ENCODE measurements at places on chromosomes 5 and 9.

GRCh38 chr9:133600739-133601138, 8.4 kb downstream of the FAM163B start:
- DNase-seq, result no peak

DNA sequence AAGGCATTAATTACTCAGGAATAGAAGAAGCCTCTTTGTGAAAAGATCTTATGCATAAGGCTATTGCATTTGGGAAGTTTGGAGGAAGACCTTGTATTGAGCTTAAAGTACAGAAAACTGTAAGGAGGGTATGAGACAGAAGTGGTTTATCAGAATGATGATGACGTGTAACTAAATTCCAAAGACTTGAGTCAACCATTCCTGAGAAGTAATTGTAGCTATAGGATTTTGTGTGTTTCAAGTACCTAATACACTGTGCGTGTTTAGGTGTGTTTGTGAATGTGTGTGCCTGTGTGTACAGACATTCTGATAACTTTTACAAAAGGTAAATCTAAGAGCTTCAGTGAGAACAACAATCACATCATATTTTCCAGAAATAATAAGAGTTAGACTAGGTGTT, 46.5 kb upstream of the IRX2 start:
- DNase-seq, result no peak

GRCh38 chr5:36552651-36553393, 53.6 kb upstream of the SLC1A3 start:
- DNase-seq, result no peak

DNA sequence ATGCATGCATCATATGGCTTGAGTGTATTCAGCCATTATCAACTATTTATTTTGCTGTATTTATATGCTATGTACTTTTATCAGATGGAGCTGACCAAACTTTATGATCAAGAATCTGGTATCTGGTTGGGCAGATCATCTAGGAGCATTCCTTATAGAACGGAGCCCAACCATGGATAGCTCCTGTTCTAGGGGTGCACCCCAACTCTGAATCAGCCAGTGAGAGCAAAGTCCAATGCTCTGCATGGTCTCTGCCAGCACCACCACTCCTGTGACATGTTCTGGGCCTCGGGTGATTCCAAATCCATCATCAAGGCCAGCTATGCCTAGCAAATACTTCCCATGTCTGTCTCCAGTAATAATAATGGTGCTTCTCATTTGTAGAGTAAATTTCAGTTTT, 517.5 kb downstream of the AGTPBP1 start:
- DNase-seq, result no peak

DNA sequence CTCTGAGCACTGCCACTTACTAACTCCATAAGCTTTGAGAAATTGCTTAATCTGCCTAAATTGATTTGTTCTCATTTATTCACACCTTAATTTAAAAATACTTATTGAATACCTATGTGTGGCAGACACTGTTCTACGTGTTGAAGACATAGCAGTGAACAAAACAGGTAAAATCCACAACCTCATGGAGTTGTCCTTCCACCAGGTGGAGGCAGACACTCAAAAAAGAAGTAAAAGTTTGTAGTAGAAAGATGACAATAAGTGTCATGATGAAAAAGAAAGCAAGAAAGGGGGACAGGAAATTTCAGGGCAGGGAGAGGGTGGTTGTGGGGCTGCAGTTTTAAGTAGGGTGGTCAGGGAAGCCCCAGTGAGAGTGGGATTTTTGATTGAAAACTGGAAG, 94.9 kb downstream of the SREK1 start:
- DNase-seq, result no peak

- DNase-seq, result no peak
These were observed 2.5 kb downstream of the KDM3B start for GRCh38 chr5:138354926-138355378.

Measured in osteocyte (in vitro differentiated cells).